Mesothelial cell of epicardium (in vitro differentiated cells): ENCODE measurements at places on chromosomes 1 and 21. TPM values are rescaled to one million over a fixed set of nuclear protein-coding genes. Genes with fewer than 3 reads are reported as not detected.

Gene ANGPTL1
- total RNA-seq: 0.67 to 0.80 TPM (median 0.72 TPM) in 3 replicates

Gene SPATA46
- total RNA-seq: not detected in 3 replicates

Gene LRRC8B
- total RNA-seq: 12.5 to 14.3 TPM (median 13.9 TPM) in 3 replicates

Gene GSTM4
- total RNA-seq: 23.4 to 24.9 TPM (median 23.7 TPM) in 3 replicates

Gene TNFSF4
- total RNA-seq: 2.0 to 2.8 TPM (median 2.1 TPM) in 3 replicates

Gene USH2A
- 0.02 to 0.05 TPM (median 0.04 TPM) in 3 replicates for total RNA-seq

Gene ANP32E
- 50.2 to 56.6 TPM (median 56.2 TPM) in 3 replicates for total RNA-seq

Gene DHRS3
- 1,067 to 1,086 TPM (median 1,071 TPM) in 3 replicates for total RNA-seq

DNA sequence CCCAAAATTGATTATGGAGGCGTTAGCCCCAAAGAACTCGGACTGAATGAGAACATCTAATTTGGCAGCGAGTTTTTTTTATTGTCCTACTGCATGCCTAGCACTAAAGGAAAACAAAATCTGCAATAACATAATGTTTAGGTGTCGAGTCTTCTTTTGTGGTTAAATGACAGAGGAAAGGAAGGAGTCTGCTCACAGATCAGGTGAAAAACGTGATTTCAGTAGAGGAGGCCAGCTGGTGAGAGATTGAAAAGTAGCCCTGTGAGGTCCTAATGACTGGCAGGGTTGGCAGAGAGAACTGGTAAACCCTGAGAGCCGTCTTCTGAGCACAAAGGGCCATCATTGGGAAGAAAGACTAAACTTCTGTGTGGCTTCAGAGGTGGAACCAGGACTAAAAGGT lies 24.2 kb downstream of the WDTC1 start:
- H3K4me3 ChIP-seq: no peak overlapping the region
- no peak for DNase-seq
- H3K36me3 ChIP-seq: peaks cover 10% of the 10 kb centered on the region
- H3K4me1 ChIP-seq: no peaks in the 10 kb centered on the region
- H3K27ac ChIP-seq: no peak overlapping the region
- no peaks in the 10 kb centered on the region for H3K27me3 ChIP-seq

GRCh38 chr1:32742956-32743355 lies 40.4 kb upstream of the SYNC start:
- DNase-seq: no peak
- peak overlapping the region; percentile 82 for H3K27ac ChIP-seq
- no peaks in the 10 kb centered on the region for H3K36me3 ChIP-seq
- H3K4me3 ChIP-seq: peak overlapping the region; percentile 80
- H3K4me1 ChIP-seq: peaks cover 32% of the 10 kb centered on the region
- no peaks in the 10 kb centered on the region for H3K27me3 ChIP-seq

DNA sequence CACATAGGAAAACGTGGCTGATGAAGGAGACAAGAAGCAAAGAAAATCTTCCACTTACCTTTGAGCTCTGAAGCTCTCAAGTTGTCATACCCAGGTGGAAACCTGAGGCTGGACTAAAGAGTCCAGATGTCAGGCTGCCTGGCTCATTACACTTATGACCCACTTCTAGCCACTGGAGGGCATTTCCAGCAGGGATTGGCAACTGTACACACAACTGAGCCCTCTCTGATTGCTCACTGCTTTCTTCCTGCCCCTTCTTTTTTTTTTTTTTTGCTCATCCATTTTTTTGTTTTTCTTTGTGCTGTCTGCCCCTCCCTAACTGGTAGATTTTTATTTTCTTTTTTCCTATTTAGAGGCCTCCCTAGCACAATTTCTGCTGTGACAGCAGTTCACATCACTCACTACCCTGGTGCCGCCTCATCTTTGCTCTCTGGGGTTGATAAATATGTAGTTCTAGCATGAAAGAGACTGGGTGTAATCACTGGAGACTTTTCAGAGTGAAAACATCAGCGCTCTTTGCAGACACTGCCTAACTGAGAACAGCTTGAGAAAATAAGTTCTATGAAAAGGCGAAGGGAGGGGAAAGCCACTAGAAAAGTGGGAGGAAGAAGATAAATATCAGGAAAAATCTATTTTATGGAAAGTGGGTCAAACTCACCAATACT lies 334.5 kb downstream of the NUF2 start:
- H3K27me3 ChIP-seq: no peaks in the 10 kb centered on the region
- H3K27ac ChIP-seq: peak overlapping the region; percentile 80
- peaks cover 45% of the 10 kb centered on the region for H3K4me1 ChIP-seq
- no peak overlapping the region for H3K4me3 ChIP-seq
- no peak for DNase-seq

DNA sequence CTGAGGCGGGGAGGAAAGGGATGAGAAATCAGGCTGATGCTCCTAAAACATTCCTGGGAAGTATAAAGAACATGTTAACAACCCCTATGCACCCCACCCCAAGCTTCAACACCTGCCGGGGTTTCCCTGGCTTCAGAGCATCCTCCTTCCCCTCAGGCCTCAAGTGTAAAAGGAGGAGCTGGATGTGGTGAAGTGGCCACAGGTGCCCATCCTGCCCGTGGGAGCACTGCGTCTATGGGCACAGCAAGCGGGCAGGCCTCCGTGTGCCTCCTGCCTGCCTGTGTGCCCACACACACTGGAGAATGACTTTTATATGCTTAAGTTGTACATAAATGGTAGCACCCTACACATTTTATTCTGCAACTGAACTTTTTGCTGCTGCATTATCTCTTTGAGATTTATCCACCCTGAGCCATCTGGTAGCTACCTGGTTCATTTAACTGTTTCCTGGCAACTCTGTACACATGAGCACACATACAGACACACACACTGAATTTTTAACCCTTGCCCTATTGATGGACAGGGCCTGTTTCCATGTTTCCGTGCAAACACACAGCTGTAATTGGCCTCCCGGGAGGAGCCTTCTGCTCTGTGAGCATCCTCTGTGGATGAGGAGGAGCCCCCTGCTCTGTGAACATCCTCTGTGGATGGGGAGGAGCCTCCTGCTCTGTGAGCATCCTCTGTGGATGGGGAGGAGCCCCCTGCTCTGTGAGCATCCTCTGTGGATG lies 13.4 kb upstream of the FTCD start:
- H3K27me3 ChIP-seq: no peaks in the 10 kb centered on the region
- H3K36me3 ChIP-seq: peaks cover 38% of the 10 kb centered on the region
- no peak for DNase-seq
- no peak overlapping the region for H3K27ac ChIP-seq

- H3K27ac ChIP-seq: no peak overlapping the region
- peaks cover 11% of the 10 kb centered on the region for H3K4me1 ChIP-seq
- no peaks in the 10 kb centered on the region for H3K36me3 ChIP-seq
Measured at GRCh38 chr1:38791892-38792291, 67.7 kb downstream of the RRAGC start.

- no peak for DNase-seq
- H3K27ac ChIP-seq: peak overlapping the region; percentile 99
- H3K4me3 ChIP-seq: peak overlapping the region; percentile 80
- H3K36me3 ChIP-seq: no peaks in the 10 kb centered on the region
- peaks cover 33% of the 10 kb centered on the region for H3K4me1 ChIP-seq
- H3K27me3 ChIP-seq: no peaks in the 10 kb centered on the region
Measured at GRCh38 chr1:155226910-155227260, 18.4 kb downstream of the MTX1 start.

GRCh38 chr1:77060000-77060399 lies 159.2 kb downstream of the PIGK start:
- no peaks in the 10 kb centered on the region for H3K36me3 ChIP-seq
- peaks cover 6% of the 10 kb centered on the region for H3K27me3 ChIP-seq
- DNase-seq: no peak
- H3K4me3 ChIP-seq: no peak overlapping the region

GRCh38 chr1:5253036-5253435 lies 598.6 kb downstream of the AJAP1 start:
- DNase-seq: no peak
- no peak overlapping the region for H3K27ac ChIP-seq
- no peak overlapping the region for H3K4me3 ChIP-seq
- no peaks in the 10 kb centered on the region for H3K27me3 ChIP-seq
- no peaks in the 10 kb centered on the region for H3K4me1 ChIP-seq
- no peaks in the 10 kb centered on the region for H3K36me3 ChIP-seq

- peak overlapping the region; percentile 60 for H3K27ac ChIP-seq
- H3K36me3 ChIP-seq: peaks cover 50% of the 10 kb centered on the region
- no peaks in the 10 kb centered on the region for H3K27me3 ChIP-seq
- no peak for DNase-seq
- H3K4me3 ChIP-seq: no peak overlapping the region
Measured at GRCh38 chr1:149963358-149963757, 26.7 kb upstream of the MTMR11 start.

DNA sequence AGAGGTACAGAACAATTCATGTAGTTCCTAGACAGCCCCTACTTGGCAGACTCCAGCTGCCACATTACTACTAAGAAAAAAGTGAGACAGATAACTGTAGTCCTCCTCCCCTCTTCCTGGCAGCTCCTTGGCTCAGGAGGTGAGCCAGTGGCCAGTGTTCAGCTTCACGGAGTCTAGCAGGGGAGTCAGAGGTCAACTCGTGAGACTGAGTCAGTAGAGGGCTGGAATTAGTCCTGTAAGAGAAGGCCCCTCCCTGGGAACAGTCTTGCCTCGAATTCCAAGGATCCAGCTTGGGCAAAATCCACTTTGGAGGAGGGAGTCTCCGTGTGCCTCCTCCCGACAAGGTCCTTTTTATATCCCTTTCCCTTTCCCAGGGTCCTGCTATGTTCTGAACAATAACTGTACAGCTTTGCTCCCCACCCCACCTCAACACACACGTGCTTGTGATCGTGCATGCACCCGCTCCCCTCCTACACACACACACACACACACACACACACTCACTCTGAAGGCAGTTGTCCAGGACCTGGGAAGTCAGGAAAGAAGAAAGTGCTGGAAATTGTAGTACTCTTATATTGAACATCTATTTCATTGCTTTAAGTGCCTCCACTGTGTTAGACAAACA lies 22.5 kb upstream of the SLC27A3 start:
- H3K36me3 ChIP-seq: peaks cover 47% of the 10 kb centered on the region
- no peak for DNase-seq
- H3K27ac ChIP-seq: no peak overlapping the region
- no peaks in the 10 kb centered on the region for H3K27me3 ChIP-seq

- H3K4me1 ChIP-seq: peaks cover 22% of the 10 kb centered on the region
- no peaks in the 10 kb centered on the region for H3K36me3 ChIP-seq
- H3K4me3 ChIP-seq: no peak overlapping the region
- peaks cover 8% of the 10 kb centered on the region for H3K27me3 ChIP-seq
Measured at GRCh38 chr1:232853994-232854797, 49.0 kb downstream of the MAP10 start.

DNA sequence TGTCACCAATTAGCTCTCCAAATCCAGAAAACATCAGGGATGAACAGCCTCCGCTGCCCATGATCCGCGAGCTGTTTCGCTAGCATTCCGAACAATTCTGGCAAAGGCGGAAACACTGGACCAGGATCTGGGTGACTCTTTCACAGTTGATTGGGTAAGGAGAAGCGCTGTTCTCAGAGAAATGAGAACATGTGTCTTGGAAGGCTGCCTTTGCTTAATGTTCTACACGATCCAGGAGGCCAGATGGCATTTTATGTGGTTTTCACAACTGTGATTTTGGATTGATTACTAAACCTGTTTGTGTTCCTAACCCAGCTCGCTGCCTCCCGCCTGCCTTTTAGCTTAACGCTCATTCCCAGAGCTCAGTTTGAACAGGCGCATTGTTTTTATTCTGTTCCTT lies 144.0 kb downstream of the KIF26B start:
- H3K4me1 ChIP-seq: peaks cover 13% of the 10 kb centered on the region
- H3K4me3 ChIP-seq: no peak overlapping the region
- no peaks in the 10 kb centered on the region for H3K27me3 ChIP-seq
- no peak for DNase-seq

DNA sequence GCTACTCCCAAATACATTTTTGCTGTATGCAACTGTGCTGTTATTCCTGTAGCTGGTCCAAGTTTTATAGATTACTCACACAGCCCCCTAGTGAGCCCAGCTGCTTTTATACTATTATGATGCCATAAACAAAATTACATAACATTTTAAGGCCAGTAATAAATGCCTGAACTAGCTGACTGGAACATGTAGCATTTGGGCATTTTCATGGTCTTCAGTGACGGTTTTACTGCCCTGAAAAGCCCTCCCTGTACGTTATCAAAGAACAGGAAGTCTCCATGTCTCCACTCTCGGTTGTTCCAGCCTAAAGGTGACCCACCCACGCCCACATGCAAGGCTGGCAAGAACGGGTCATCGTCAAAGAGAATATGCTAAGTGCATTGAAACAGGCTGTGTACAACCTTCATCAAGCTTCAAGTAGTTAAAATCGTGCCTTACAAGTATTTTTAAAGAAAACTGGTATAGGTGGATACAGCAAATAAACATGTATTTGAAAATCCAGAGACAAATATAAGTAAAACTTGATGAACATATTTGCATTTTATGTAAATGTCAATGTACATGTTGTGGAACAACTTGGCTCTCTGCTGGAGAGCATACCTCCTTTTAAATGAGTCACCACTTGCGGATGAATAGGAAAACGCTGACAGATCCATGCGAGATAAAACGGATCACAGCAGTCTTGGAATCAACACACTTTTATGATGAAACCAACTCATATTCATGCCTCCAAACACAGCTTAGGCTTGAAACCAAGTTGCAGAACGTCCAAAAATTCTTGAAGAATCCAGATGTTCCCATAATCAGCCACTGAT lies 520.5 kb downstream of the SMYD3 start:
- H3K27me3 ChIP-seq: no peaks in the 10 kb centered on the region
- H3K27ac ChIP-seq: peak overlapping the region; percentile 76

GRCh38 chr1:54715493-54716298 lies at the start of gene TTC4:
TTC4 (plus strand) TSS chr1:54715861; CDS start chr1:54715909, 48 bp downstream.
- H3K4me1 ChIP-seq: peaks cover 18% of the 10 kb centered on the region
- peak within 1 kb of the TSS; percentile 85 for H3K4me3 ChIP-seq
- DNase-seq: peak; percentile 83
- H3K27me3 ChIP-seq: peaks cover 17% of the 10 kb centered on the region

GRCh38 chr1:101264697-101265096 lies 27.9 kb downstream of the S1PR1 start:
- no peak overlapping the region for H3K4me3 ChIP-seq
- H3K36me3 ChIP-seq: no peaks in the 10 kb centered on the region
- DNase-seq: no peak
- H3K27me3 ChIP-seq: no peaks in the 10 kb centered on the region
- H3K27ac ChIP-seq: no peak overlapping the region
- peaks cover 39% of the 10 kb centered on the region for H3K4me1 ChIP-seq

GRCh38 chr1:164369698-164370365 lies 189.2 kb upstream of the PBX1 start:
- no peak for DNase-seq
- peaks cover 6% of the 10 kb centered on the region for H3K4me1 ChIP-seq
- H3K27me3 ChIP-seq: no peaks in the 10 kb centered on the region
- peaks cover 3% of the 10 kb centered on the region for H3K36me3 ChIP-seq
- H3K27ac ChIP-seq: no peak overlapping the region
- no peak overlapping the region for H3K4me3 ChIP-seq

DNA sequence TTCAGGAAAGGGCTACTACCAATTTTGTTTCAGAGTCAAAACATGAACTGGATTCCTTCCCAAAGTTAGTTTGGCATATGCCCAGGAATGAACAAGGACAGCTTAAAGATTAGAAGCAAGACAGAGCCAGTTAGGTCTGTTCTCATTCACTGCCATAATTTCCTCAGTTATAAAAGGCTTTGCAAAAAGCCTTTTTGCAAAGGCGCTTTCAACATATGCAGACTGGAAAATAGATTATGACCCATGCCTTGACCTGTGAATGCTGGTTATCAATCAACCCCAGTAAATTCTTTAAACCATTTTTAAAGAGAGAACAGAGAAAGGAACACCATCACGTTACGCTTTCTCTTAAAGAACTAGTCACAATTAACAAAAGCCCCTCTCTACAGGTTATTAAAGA lies 1.7 kb upstream of the FRRS1 start:
- H3K4me1 ChIP-seq: peaks cover 56% of the 10 kb centered on the region
- H3K27ac ChIP-seq: peak overlapping the region; percentile 69
- H3K27me3 ChIP-seq: no peaks in the 10 kb centered on the region
- H3K4me3 ChIP-seq: peak overlapping the region; percentile 39
- H3K36me3 ChIP-seq: no peaks in the 10 kb centered on the region

GRCh38 chr1:236421022-236421421 lies 26.9 kb downstream of the EDARADD start:
- H3K27me3 ChIP-seq: no peaks in the 10 kb centered on the region
- peaks cover 7% of the 10 kb centered on the region for H3K36me3 ChIP-seq
- H3K4me3 ChIP-seq: no peak overlapping the region
- no peak for DNase-seq
- H3K4me1 ChIP-seq: no peaks in the 10 kb centered on the region
